AG09319 (cell line): ENCODE measurements at places on chromosomes 5 and 9.

GRCh38 chr5:180180846-180181245, 28.2 kb downstream of the RASGEF1C start:
- no peak for DNase-seq

DNA sequence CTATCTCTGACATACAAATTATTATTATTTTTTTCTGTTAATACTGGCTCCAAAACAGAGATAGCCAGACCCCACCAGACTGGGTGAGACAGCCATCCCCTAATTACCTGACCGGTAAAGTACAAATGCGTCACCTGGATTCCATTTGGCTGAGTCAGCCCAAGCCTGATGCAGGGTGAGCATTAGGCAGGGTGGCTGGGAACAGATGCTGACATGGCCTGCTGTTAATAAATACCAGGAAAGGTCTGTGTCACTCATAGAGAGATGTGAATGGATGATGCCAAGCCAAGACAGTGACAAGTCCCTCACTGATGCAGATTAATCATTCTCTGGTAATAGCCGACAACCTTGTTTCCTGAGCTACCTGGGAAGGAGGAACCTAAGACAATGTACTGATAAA, 183.5 kb downstream of the TRIM32 start:
- DNase-seq = no peak

- DNase-seq = no peak
Measured at GRCh38 chr5:179558932-179559283, 8.6 kb downstream of the RUFY1 start.

DNA sequence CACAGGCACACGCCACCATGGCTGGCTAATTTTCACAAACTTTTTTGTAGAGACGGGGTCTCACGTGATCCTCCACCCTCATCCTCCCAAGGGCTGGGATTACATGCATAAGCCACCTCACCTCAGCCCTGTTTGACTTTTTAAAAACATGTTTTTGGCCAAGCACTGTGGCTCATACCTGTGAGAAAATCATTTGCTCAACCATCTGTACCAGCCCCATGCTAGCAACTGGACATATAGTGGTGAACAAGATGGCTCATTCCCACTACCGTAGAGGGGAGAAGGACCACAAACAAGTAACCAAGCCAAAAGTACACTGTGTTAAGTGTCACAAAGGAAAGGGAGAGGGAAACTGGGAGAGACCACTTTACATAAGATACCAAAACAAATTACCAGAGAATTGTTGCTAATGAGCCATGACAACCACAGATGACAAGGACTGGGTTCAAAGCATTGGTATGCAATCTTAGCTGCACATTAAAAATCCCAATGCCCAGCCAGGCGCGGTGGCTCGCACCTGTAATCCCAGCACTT, 19.2 kb downstream of the PPP2CA start:
- DNase-seq = no peak

- DNase-seq = no peak
Measured at GRCh38 chr5:180129291-180130190, 58.0 kb upstream of the RNF130 start.

GRCh38 chr5:81590498-81591384, 160.2 kb downstream of the SSBP2 start:
- DNase-seq = no peak

- no peak for DNase-seq
Measured at GRCh38 chr9:82810915-82811314, 252.0 kb downstream of the RASEF start.

DNA sequence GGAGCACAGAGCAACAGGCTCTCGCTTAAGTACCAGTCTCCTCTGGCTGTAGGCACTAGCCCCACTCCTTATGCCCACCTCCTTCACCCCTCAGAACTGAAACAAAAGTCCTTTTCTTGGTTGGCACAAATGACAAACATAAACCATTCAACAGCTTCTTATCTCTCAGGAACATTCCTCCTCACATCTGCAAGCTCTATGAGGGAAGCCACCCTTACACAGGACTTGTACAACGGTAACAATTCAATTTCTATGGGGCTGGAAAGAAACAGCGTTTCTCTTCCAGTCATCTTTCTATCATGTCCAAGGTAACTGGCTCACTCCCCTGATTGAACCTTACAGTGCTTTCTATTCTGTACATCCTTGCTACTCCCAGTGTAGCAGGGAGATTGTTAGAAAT, 74.1 kb downstream of the CSF2 start:
- DNase-seq = no peak

- DNase-seq = no peak
Measured at GRCh38 chr5:8919096-8919495, 626.8 kb downstream of the SEMA5A start.

GRCh38 chr5:167725264-167725663, 566.2 kb upstream of the WWC1 start:
- no peak for DNase-seq

DNA sequence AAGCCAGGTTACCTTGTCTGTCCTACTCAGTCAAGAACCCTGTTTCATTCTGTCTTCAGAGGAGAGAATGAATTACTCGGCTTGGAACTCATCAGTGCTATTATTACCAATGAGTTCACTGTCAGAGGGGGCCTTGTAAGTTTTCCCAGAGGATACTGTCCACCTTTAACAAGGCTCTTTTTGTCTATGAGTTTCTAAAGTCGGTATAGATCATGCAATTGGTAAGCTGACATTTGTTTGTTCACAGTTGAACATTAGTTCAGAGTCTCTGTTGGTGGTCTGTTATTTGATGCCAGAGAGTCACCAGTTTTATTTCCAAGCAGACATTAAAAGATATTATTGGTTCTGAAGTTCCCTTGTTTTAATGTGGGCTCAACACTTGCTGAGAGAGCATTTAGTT, 58.1 kb upstream of the DHFR start:
- DNase-seq = no peak

DNA sequence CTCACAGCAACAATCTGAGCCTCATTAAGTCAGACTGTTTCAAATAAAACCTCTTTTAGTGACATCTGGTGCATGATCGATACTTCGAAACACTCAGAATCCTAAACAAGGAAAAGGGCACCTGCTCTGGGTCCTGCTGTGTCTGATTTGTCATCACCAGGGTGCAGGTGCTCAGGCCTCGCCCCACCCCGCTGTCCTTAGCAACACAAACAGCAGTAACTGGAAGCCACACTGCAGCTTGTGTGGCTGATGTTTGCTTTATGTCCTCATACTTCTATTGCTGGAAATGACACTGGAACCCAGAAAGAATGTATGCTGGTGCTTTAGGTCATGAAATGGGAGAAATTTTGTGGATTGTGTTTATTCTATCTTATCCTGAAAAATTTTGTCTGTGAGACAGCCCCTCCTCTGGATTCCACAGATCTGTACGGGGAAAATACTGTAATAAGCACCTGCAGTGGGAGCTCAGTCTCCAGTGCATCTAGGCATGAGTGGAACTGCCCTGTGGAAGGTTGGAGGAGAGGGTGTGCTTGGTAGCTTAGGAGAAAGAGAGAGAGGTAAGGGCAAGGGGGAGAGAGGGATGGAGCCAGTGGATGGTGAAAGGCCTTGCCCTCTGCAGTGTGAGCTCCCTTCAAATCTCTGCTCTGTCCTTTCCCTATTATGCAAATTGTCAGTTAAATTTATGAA, 284.2 kb downstream of the SMARCA2 start:
- no peak for DNase-seq

- DNase-seq = no peak
Measured at GRCh38 chr5:98173334-98173733, 600.1 kb upstream of the RGMB start.

- no peak for DNase-seq
Measured at GRCh38 chr5:81171769-81172168, 61.4 kb upstream of the CKMT2 start.

DNA sequence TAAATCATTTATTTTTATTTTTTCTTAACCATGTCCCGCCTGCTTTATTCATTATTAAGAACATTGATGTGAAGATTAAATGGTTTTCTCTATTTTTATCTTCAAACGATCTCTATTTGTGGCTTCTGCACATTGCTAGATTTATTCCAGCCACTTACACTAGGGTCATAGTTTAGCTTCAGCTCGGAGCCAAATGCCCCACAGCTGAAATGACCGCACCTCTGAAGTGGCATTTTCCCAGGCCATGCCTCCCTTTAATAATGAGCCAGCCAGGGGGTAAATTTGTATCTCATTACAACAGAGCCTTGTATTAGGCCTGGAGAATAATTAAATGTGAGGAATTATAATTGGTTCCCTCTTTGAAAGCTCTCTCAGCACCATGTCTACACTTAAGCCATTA, 89.4 kb downstream of the DOCK8 start:
- DNase-seq = no peak

DNA sequence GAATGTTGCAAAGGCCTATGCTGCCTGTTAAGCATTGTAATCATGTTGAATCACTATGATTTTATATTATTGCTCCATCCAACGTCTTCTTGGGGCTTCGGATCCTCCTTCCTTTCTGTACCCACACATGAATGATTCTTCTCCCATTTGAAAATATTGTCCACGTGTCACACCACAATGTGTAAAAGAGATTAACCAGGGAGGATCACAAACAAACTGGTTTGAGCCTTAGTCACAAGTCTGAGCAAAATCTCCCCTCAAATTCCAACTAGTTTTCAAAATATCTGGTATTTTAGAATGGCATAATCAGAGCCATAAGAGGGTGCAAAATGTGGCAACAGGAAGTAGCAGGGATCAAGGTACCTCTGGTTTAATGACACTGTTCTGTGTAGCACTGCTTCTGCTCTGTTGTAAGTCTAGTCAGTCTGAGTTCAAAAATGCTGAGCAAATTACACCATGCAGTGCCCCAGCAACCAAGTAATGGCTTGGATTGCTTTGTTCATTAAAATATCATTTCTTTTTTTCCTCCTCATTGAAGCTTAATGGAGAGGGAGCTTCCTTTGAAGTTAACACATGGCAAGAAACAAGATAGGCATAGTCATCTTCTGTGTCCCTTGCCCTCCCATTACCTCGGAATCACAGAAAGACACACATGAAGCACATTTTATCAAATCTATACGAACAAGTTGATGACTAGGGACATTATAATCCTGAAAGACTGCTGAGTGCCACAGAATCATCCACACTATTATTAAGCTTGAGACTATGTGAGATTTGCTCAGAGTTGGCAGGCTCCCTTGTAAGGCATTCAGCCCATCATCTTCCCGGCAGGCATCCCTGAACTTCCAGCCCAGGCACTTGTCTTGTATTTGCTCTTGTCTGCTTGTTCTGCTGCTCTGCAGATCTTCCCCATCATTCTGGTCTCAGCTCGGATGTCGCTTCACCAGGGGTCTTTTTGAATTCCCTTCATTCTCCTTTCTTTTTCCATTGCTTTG, 102.0 kb upstream of the PRLR start:
- no peak for DNase-seq

DNA sequence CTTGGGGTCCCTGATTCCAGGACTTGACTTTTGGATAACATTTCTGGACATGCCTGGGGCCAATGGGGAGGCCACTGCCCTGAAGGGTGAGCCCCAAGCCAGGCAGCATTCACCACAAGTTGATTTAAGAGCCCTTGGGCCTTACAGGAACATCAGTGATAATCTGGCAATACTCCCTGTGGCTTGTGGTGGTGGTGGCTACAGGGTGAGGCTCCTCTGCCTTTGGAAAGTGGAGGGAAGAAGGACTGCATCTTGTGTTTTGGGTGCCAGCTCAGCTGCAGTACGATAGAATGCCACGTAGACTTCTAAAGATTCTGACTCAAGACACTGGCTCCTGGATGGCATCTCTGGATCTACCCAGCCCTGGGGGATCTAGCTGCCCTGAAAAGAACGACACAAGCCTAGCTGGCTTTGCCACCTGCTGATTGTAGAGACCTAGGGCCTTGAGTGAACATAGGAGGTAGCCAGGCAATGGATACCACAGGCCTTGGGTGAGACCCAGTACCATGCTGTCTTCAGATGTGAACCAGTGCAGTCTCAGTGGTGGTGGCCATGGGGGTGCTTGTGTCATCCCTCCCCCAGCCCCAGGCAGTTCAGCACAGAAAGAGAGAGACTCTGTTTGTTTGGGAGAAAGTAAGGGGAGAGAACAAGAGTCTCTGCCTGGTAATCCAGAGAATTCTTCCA, 79.0 kb upstream of the DAP start:
- DNase-seq = no peak

GRCh38 chr5:172886974-172887501, 53.0 kb downstream of the ERGIC1 start:
- peak; percentile 62 for DNase-seq

DNA sequence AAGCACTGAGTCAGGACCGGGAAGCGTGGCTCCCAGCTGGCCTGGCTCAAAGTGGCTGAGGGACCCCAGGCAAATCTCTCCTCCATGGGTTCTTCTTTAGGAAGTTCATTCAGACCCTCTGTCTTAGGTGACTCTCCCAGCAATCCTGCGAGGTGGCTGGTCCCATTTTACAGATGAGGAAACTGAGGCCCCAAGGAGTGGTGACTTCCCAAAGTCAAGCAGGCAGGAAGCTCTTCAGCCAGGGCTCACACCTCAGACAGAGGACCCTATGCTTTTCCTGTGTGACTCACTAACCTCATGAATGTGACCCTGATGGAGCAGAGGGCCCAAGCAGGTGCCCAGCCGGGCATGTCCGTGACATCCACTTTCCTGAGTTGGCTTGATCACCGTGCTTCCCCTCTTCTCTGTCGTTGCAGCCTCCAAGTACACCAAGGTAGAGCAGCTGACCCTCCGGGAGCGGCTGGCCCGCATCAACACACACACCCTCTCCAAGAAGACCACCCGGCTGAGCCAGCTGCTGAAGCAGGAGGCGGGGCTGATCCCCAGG, 36.5 kb downstream of the ARHGEF37 start:
- DNase-seq = no peak

GRCh38 chr5:127229185-127229889, 61.3 kb upstream of the MEGF10 start:
- no peak for DNase-seq

DNA sequence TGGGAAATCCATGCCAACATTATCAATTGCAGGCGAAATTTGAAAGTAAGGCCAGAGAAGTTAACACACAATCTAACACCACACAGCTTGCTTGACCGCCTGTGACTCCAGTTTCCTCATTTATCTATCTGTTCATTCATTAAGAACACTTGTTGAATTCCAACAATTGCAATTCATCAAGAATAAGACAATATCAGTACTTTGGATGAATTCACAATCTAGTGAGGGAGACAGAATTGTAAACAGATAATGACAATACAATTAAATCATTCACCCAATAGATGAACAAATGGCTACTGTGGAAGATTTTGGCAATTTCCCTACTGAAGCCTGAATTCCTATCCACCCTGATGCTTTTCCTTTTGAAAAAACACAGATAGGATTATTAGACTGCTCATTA, 181.6 kb downstream of the TRIM36 start:
- DNase-seq = no peak

DNA sequence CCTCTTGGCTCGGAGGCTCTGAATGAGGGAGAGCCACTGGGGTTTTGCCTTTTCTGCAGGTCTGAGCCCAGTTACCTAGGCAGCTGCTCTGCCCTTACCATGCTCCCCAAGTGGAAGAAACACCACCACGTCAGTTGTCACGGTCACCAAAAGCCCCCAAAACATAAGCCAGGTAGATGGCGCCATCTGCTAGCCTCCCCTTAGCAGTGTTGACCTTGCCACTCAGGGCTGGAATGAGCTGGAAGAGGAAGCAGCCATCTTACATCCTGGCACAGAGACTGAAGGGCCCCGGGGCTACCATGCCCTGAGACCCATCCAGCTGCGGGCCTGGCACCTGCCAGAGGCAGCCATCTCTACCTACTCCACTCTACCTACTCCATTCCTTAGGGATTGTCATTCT, 7.4 kb downstream of the ZER1 start:
- no peak for DNase-seq
